ENCODE measurements at places on chromosomes 3 and 15. TPM values are rescaled to one million over a fixed set of nuclear protein-coding genes. Genes with fewer than 3 reads are reported as not detected.

The TRPM1 gene
- not detected for polyA plus RNA-seq

DNA sequence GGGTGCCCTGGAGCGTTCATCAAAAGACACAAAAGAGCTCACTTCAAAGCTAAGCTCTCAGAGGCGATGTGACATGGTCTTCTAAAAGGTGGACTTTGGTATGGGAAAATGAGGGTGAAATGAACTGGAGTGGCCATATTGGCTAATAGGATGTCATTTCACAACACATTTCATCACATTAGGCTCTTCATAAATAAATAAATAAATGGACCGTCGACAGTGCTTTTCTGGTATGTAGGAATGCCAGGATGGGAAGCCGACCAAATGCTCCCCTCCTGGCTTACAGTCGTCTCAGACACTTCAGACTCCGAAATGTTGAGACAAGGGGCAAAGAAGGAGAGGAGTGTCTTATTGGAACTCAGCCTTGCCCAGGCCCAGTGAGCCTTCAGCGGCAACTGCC lies 383.0 kb downstream of the NTRK3 start:
- DNase-seq, result no peak

The SNX22 gene
- polyA plus RNA-seq, result 0.91 TPM

DNA sequence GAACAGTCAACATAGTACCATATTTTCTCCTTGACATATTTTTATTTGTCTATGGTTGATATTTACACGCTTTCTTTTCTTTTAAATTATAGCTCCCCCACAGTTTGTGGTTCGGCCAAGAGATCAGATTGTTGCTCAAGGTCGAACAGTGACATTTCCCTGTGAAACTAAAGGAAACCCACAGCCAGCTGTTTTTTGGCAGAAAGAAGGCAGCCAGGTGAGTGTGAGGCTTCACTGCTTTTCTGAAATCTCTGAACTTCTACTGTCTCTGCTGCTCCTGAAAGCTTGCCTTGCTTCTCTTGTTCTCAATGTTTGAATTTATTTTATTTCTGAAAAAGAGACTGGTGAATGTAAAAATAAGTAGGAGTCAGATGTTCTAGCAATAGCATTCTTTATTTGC lies 506.3 kb downstream of the ROBO2 start:
- DNase-seq, result no peak

DNA sequence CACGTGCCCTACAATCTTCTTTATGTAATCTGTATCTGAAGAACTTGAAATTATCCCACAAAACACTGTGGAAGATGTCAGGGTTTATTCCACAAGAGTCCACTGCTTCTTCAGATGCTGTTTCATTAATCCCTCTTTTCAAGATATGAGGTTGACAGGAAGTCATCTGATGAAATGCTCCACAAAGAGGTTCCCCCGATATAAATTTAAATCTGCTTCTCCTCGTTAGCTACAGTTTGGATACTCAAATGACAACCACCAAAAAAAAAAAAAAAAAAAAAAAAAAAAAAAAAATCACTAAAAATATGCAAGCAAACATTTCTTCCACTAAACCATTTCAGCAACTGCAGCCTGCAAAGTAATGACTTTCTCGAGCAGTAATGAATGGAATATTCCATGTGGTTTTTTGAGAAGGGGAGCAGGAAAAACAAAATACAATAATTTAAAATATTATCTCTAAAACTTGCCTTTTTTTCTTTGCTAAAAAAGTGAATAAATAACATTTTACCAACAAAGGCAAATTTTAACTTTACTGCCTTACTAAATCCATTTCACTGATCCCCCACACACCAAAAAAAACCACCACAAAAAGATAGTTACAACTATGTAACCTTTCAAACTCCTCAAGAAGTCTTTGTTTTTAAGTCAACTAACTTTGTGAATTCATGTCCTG lies 37.8 kb downstream of the DLG1 start:
- no peak for DNase-seq

DNA sequence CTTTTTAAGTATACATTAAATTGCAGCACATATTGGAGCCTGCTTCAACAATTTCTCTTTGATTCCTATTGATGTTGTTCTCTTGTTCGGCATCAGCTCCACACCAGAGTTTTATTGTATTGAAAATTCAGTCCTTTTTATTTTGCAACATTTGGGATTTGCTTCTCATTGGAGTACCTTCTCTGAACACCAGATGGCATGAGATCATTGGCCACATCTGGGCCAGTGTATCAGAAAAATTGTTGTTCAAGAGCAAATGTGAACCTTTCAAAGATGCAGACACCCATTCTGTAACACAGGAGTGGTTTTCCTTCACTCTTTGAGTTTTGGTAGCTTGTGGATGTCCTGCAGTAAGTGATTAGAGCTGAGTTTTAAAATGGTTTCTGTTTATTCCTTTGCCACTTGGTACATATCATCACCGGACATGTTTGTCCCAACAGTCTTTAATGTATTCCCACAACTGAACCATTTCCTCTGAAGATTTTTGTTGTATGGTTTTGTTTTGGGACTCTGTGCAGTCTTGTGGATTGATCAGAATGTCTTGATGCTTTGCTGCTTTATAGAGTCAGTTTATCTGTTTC lies 96.1 kb downstream of the MCTP2 start:
- peak; percentile 42 for DNase-seq

- DNase-seq, result no peak
These were observed 583.2 kb downstream of the EPHA3 start for GRCh38 chr3:89690646-89691045.

GRCh38 chr3:50095352-50095998 lies 6.8 kb downstream of the RBM5 start:
- no peak for DNase-seq

The TMEM266 gene
- polyA plus RNA-seq, result not detected

The TTC21A gene
- polyA plus RNA-seq, result 1.1 TPM

GRCh38 chr3:124282751-124283651 lies 291.1 kb upstream of the ROPN1 start:
- DNase-seq, result no peak

- no peak for DNase-seq
These were observed 193.4 kb downstream of the SUCLG2 start for GRCh38 chr3:67460841-67461510.

The FAM3D gene
- not detected for polyA plus RNA-seq

GRCh38 chr3:34008836-34009809 lies 210.7 kb downstream of the PDCD6IP start:
- peak; percentile 68 for DNase-seq

DNA sequence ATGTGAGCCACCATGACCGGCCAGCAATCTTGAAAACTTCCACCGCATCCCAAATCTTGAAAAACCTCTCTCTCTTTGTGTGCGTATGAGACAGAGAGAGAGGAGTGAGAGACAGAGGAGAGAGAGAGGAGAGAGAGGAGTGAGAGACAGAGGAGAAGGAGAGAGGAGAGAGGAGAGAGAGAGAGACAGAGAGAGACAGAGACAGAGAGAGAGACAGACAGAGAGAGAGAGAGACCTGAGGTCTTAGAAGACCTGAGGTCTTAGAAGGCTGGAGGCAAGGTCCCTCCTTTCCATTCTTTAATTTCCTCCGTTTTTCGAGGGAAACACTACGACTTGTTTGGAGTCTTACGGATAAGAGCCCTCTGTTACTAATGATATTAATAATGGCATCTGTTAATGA lies 39.5 kb downstream of the TMEM40 start:
- DNase-seq, result no peak

GRCh38 chr15:60914360-60914759 lies 314.7 kb downstream of the RORA start:
- DNase-seq, result no peak

DNA sequence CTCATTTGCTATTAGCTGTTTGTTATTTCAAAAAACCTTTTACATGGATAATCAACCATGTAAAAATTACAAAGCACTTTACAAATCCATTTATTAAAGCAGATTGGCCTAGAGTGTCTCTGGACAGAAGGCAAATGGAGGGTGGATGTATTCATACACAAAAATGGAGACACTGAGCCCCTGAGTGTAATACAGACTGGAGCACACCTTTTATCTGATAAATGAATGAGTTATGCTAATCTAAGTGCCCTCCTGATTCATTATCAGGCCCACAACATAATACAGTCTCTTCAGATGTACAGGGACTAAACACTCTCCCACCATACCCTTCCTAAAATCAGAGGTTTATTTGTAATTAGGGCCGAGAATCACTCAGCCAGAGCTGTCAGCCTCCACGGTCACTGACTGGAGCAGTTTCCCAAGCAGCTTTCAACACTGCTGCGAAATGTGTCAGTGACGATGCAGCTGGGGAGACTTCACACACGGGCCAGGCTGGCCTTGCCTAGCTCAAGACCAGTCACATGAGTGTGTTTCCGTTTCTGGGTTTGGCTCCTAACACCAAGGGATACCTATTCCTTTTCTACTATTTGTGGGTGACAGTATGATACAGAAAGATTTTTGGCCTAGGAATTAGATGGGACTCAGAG lies 271.8 kb downstream of the ZIC1 start:
- no peak for DNase-seq

DNA sequence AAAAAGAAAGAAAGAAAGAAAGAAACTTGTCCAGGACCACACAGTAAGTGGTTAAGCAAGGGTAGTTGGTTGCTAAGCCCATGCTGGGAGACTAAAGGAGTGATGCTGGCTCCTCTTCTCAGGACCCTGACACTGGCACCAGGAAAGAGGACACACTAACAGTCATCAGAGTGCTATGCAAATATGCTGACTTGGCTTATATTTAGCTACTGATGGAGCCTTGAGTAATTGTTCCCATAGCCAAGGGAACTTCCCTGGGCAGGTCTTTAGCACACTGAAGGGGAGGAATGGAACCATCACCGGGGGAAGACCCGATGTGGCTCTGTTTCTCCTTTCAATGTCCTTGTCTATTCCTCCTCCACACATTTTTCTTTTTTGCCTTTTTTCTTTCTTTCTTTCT lies 6.2 kb downstream of the TMEM40 start:
- DNase-seq, result peak; percentile 32

DNA sequence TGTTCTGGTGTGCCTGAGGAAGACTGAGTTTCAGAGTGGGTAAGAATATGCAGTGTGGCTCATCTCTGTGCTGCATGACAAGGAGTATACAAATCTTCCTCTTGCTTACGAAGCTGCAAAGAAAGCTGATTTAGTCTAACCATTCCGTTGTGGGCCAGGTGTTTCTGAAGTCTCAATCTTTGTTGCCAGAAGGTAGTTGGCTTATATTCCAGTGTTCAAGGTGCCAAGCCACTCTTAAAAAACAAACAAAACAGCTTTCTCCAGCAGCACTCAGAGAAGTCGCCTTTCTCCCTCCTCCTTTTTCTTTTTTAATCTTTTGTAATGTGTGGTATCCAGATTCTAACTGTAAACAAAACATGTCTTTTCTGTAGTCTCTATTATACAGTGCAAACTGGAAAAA lies 872.4 kb downstream of the NAALADL2 start:
- DNase-seq, result no peak

The GBE1 gene
- 36.3 TPM for polyA plus RNA-seq

GRCh38 chr3:195410546-195410945 lies 32.3 kb downstream of the ACAP2 start:
- DNase-seq, result no peak

- DNase-seq, result no peak
These were observed 88.3 kb downstream of the WDR49 start for GRCh38 chr3:167565489-167565888.

The VPS33B gene
- polyA plus RNA-seq, result 11.1 TPM

The NDN gene
- 0.12 TPM for polyA plus RNA-seq

The AHSG gene
- not detected for polyA plus RNA-seq

DNA sequence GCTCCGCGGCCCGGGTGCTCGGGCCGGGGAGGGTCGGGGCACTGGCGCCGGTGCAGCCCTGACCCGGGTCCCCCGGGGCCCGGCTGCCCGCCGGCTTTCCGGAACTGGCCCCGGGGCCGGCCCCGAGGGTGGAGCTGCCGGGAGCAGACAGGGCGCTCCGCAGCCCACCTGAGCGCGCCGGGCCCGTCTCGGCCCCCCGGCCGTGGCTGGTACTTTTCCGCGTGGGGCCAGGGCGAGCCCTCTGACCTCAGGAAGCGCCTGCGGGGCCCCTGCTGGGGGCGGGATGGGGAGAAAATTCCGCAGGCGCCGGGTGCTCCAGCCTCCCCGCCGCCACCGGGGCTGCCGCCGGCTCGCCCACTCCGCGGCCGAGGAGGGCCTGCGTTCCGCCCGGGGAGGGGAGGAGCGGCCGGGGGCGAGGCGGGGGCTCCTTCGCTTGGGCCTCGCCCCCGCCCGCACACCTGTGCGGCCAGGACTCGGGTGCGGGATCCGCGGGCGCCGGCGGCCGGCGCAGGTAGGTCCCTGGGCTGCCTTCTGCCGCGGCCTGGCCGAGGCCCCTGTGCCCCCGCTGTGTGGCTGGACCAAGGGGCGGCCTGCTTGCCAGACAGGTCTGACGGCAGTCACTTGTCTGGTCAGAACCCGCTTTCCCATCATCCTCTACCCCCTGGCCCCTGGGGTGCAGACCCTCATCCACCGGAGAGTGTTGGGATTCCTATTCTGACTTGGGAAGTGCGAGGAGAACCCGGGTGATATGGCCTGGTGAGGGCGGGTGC lies 3.5 kb downstream of the FURIN start:
- no peak for DNase-seq

The TEX264 gene
- 50.7 TPM for polyA plus RNA-seq

DNA sequence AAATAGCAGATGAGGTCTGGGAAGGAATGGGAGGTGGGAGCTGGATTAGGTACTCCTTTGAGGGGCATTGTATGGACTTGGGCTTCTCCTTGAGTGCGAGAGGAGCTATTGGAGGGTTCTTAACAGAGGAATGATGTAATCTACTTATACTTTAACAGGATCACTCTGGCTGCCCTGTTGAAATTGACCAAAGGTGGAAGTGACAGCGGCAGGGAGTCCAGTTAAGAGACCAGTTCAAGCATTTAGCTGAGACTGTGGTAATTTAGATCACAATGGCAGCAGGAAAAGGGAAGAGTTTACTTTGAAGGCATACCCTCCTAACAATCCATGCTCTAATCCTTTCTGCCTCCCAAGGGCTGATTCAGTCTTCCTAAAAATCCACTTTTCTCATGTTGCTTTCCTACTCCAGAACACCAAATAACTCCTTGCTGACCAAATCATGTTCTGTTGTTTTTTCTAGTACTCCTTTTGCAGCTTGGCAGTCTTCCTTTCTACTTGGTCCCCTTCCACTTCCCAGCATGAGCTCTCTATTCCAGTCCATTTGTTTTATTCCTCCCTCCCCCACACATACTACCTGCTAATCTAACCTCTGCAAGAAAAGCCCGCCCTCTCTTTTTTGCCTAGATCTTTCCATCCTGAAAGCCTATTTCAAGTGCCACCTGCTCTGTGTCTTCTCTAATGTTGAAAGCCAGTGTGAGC lies 139.4 kb downstream of the NECTIN3 start:
- DNase-seq, result no peak

The SLC9A9 gene
- 0.30 TPM for polyA plus RNA-seq

The MAN2C1 gene
- polyA plus RNA-seq, result 114 TPM

The ZNF501 gene
- polyA plus RNA-seq, result 0.03 TPM

- DNase-seq, result no peak
These were observed 74.8 kb upstream of the SEC13 start for GRCh38 chr3:10395671-10396070.

GRCh38 chr3:197595470-197596185 lies 39.9 kb upstream of the BDH1 start:
- no peak for DNase-seq

GRCh38 chr3:8524249-8524648 lies 22.6 kb downstream of the LMCD1 start:
- DNase-seq, result no peak

GRCh38 chr15:69926721-69927120 lies 171.0 kb downstream of the TLE3 start:
- no peak for DNase-seq
